ENCODE measurements at places on chromosomes 2 and 18.
A peak's percentile ranks its signal among the peaks of the same experiment; 100 is the strongest.

DNA sequence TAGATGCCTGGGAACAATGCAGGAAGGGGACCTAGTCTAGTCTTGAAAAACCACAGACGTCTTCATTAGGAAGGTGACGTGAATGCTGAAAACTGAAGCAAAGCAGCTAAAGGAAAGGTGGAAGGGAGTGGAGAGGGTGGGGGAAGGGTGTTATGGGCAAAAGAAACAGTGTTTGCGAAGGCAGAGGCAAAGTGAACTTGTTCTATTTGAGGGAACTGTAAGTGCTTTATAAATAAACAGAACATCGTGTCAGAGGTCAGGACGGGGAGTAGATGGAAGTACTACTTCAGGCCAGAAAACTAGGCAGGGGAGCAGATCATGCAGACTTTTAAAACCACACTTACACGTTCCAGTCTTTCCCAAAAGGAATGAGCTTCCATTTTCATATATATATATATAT is 57.8 kb downstream of the FASTKD2 start:
- DNase-seq, result no peak

GRCh38 chr18:62109676-62110075 is 77.2 kb downstream of the PIGN start:
- DNase-seq, result no peak

- no peak for DNase-seq
Measured at GRCh38 chr2:148503516-148503915, 141.0 kb upstream of the EPC2 start.

- no peak for DNase-seq
Measured at GRCh38 chr2:54417577-54417976, 38.5 kb upstream of the SPTBN1 start.

DNA sequence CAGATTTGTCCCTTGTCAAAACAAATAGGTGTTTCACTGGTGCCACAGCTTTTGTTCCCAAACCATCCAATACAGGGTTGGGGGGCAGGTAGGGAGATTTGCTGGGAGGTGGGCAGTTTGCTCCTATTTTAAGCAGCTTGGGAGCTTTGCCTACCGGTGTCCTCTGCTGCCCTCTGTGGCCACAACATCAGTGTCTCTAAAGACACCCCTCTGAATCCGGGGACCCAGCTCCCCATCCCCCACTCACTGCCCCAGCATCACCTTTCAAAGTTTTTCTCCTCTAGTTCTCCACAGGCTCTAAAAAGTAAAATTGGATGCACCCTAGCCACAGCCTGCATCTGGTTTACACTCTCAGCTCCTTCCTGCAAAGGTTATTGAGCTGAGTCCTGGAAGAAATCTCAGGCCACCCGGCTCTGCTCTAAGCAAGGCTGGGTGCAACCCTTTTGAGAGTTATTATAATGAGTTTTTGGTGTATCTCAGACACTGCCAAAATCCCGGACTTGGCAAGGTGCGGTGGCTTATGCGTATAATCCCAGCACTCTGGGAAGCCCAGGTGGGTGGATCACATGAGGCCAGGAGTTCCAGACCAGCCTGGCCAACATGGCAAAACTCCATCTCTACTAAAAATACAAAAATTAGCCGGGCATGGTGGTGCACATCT is 2.9 kb upstream of the EPAS1 start:
- DNase-seq, result no peak

GRCh38 chr2:19899985-19900930 is 1.5 kb downstream of the TTC32 start:
- no peak for DNase-seq

DNA sequence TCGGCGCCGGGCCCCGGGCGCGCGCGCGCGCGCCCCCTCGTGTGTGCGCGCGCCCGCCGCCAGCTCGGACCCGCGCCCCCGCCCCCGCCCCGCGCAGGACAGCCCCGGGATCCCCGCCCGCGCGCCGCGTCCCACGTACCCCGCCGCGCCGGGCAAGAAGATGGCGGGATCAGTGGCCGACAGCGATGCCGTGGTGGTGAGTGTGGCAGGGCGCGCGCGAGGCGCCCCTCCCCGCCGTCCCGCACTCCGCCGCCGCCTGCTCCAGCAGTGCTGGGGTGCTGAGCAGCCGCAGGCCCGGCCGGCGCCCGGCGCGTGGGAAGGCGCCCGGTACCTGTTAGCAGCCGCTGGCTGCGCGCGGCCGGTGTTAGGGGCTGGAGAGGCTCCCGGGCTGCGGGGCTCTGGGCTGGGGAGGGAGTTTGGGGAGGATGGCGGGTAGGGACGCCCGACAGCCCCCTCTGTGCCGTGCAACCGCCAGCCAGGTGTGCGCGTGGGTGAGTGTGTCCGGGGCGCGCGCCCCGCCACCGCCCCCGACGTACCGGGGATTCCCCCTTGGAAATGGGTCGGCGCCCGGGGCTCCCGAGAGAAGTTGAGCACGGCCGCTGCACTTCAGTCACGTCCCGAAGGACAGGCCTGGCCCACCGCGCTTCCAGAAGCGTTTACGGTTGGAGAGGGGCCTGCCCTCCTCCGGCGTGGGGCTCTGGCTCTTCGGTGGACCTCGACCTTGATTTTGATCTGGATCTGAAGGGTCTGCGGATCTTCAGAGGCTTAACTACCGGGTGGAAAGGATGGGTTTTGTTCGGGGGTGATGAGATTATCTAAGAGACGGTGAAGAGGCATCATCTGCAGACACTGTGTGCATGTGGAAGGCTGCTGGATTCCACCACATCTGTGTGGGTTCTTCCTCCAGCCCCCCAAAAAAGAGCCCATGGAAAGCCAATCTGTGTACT is 697 bp downstream of the LGALSL start:
- no peak for DNase-seq

GRCh38 chr2:183224948-183225347 is 100.7 kb downstream of the NUP35 start:
- DNase-seq, result peak; percentile 9

GRCh38 chr2:160474891-160475787 is 18.5 kb downstream of the RBMS1 start:
- no peak for DNase-seq

DNA sequence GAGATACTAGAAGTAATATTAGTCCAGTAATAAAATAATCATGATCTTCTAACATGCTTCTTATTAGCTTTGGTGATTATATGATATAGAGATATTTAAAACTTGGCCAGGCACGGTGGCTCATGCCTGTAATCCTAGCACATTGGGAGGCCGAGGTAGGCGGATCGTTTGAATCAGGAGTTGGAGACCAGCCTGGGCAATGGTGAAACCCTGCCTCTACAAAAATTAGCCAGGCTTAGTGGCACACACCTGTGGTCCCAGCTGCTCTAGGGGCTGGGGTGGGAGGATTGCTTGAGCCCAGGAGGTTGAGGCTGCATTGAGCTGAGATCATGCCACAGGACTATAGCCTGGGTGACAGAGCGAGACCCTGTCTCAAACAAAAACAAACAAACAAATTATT is 87.0 kb downstream of the WDR7 start:
- no peak for DNase-seq

GRCh38 chr18:65975536-65975935 is 224.7 kb downstream of the CDH7 start:
- no peak for DNase-seq

DNA sequence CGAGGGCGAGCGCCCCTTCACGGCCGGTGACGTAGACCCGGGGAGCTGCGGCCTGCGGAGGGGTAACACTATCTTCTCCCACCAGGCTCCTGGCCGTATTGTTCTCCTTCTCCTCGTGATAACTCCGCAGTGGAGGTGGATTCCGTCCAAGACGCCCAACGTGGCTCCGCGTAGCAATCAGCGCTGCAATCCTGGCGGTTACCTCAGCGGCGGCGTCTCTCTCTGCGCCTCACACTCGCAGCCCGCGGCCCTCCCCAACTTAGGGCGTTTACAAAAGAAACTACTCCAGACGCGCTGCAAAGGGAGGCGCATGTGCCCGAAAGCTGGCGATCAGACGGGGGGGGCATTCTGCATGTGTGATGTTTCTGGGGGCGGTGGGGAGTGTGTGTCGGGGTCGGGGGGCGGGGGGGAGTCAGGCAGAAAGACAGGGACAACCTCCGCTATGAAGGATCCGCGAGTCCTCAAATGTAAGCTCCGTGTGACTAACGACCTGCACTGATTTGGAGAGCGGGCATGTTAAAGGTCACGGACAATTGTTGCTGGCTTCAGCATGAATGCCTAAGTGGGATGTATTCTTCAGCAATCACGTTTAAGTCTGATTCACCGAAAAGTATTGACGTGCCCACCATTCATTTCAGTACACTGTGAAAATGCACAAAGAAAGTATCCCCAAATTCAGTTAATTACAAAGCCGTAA is 1.3 kb upstream of the ZNF516 start:
- DNase-seq, result no peak

DNA sequence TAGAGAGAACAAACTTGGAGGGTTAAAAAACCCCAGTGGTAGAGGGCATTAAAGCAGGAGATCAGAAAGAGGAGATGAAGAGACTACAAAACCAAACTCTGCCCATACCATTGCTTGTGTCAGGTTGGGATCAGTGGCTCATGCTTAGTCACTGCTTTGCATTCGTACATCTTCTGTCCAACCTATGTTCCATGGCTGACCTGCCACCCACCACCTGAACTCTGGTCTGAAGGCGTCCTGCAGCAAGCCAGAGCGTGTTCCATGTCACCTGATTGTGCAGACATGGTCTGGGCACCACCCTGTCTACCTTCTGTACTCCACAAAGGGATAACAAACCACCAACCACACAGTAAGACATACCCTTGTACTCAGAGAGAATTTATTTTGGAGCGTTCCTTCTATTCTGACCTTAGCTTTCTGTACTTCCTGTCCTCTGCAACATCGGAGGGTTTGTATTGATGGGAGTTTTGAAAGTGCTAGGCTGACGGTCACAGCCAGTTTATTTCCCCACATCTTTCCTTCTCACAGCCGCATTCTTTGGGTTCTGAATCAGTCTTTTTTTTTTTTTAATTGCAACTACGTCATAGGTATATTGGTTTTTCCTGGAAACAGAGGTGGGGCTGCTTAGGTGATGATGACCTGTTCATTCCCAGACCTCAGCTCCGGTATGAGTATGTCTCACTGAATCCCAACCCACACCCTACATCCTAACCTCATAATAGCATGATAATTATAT is 88.3 kb downstream of the SOWAHC start:
- no peak for DNase-seq

DNA sequence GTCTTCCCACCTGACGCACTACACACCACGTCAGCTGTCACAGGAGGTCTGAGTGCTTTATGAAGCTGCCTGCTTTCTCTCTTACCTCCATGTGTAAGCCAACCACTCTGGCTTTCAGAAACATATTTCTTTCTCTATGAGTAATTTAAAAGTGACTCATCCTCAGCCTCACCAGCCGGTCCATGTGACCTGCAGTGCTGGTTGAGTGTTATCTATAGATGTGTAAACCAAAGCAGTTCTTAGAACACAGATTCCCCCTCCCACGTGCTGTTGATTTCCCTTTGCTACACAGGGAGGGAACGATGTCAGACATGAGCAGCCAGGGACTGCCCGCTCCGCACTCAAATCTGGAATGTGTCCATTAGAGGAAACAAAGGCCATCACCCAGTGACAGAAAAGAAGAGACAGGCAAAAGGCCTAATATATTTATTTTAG is 157.8 kb downstream of the BCL2 start:
- DNase-seq, result peak; percentile 43

DNA sequence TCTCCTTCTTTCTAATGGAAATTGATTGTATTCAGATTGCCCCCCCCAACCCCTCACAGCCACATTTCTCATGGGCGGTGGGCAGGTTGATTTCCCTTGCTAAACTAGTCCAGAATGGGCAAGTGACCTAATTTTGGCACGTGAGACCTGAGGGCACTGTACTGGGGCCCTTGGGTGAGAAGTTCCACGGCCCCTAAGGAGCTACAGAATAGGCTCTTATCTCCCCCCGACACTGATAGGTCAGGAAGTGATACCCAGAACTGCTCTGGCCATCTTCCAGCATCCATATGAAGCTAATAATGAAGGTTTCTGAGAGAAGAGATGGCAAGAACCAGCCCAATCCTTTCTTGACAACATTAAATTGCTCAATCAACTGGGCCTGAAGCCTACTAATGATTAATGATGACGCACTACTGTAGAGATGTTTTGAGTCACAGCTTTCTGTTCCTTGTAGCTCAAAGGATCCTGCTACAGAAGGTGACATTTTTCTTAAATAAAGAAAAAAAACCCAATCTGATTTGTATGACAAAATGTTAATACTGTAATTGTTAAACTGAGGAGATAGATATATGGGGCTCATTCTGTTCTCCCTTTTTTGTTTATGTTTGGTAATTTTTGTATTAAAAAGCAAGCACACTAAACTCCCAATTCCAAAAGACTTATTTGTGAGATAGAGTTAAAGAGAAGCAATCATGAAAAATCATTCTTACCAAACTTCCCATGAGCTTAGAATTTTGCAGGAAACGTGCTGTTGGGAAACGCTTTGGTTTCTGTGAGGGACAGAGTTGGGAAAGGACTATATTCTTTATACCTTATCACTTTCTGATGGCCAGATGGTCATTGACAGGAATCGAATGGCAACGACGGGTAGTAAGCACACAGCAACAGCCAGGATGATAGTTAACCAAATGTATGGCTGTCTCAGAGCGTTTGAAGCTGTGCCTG is 28.2 kb upstream of the NARS1 start:
- DNase-seq, result peak; percentile 57

DNA sequence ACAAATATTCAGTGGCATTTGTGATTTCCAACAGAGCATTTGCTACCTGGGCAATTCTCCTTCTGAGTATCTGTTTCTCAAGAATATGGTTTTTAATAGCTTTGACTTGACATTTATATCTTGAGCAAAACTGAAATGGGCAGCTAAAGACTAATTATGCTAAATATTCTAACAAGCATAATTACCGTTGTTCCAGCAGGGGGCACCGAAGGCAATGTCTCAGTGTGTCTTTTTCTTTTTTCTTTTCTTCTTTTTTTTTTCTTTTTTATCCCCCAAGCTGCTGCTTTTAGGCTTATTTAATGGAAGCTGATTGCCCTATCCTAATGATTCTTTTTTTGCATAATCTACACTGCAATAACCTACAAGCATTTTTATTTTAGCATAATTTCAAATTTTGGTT is 138.9 kb upstream of the NABP1 start:
- no peak for DNase-seq

DNA sequence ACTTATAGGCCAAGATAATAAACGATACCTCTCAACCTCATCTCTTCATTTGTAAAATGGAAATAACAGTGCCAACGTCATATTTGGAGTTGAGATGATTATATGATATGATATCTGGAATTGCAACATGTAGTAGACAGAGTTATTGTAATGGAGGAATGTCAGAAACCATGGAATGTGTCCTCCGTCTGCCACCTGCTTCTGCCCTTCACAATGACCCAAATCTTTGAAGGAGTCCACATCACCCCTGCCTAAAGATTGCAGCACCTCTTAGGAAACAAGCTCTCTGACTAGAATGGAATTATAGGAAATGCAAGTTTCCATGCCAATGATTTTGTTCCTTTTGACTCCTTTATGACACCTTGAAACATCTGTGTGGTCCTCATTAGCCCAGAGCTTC is 14.9 kb downstream of the NR4A2 start:
- DNase-seq, result no peak

All from GM04504 (cell line).